CD8-positive, alpha-beta memory T cell (primary cell): ENCODE measurements at places on chromosomes 16 and 17.

DNA sequence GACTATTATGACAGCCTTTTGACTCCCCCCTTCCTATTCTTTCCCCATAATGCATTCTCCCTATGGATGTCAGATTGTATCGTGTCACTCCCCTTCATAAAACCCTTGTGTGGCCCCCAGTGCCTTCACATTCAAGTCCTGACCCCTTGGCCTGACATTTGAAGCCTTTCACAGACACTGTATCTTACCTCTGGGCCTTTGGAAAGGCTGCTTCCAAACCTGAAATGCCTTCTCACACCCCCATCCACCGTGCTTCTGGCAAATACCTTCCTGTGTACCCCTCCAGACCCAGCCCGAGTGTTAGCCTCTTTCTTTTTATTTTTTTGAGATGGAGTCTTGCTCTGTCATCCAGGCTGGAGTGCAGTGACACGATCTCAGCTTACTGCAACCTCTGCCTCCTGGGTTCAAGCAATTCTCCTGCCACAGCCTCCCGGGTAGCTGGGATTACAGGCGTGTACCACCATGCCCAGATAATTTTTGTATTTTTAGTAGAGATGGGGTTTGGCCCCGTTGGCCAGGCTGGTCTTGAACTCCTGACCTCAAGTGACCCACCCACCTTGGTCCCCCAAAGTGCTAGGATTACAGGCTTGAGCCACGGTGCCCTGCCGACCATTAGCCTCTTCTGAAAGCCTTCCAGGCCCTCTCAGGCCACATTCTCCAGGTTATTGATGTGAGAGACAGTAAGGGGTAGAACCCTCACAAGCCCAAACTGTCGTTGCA is 2.1 kb downstream of the ARMC5 start:
- DNase-seq = no peak

DNA sequence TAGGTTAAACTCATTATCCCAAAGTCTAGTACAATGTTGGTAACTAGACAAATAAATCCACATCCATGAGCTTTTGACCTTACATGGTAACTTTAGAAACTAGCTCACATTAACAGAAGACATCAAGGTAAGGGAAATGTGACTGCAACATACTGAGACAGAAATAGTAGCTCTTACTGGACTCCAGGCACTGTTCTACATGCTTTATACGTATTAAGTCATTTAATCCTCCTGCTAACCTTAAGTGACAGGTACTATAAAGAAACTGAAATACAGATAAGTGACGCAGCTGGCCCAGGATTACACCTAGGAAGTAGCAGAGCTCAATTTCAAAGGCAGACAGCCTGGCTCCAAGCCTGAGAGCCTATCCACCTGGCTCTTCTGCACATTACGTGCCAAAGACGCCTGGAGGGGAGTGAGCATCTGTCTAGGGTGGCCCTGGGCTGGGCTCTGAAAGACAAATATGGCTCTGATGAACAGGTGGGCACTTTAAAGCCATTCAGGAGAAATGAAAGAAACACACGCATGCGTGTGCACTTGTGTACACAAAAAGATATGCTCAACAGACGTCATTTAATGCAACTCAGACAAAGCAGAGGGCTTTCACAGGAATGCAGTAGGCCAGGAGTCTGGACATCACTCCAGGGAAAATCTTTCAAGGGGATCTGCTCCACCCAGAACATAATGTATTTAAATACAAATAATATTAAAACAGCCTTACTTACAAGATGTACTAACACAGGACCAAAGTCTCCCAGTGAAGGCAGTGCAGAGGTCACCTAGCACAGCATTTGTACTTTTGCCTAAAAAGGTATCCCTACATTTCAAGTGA is 4.4 kb downstream of the ZC3H7A start:
- DNase-seq = no peak

GRCh38 chr17:40828454-40829044 is 6.1 kb upstream of the KRT10 start:
- DNase-seq = no peak

DNA sequence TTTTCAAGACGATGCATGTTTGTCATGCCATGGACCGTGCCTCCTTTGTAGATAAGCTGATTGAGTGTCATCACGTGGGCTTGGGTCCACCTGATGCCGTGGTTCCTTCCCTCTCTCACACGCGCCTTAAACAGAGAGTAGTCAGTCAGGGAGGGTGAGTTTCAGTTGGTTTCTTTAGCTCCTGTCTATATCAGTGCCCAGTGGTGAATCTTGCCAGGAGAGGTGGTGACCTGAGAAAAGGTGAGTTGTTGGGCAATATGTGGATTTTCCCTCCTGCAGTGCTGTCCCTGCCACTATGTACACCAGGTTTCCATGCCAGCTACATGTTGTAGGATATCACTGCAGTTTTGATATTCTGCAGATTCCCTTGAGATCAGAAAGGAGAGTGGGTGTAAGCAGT is 129.7 kb downstream of the LAT start:
- no peak for DNase-seq
